ENCODE measurements at places on chromosomes 1 and 21.

GRCh38 chr1:100671601-100672000 is 47.9 kb upstream of the VCAM1 start:
- DNase-seq: no peak

GRCh38 chr21:31878831-31879230 is 6.0 kb downstream of the HUNK start:
- no peak for DNase-seq

DNA sequence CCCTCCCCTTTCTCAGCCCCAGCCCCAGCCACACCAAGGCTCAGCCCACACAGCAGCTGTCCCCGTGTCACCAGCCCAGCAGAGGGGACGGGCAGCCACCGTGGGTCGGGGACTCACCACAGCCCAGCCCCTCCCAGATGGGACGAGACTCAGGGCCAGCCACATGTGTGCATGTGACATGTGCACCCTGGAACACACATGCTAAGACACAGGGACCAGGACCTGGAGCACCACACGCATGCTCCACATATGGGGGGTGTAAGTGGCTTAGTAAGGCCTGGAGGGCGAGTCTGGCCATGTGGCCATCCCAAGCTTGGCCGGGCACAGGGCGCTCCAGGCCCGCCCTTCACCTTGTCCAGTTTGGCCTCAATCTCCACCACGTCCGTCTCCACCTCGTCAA is 4.0 kb downstream of the ACAP3 start:
- no peak for DNase-seq

DNA sequence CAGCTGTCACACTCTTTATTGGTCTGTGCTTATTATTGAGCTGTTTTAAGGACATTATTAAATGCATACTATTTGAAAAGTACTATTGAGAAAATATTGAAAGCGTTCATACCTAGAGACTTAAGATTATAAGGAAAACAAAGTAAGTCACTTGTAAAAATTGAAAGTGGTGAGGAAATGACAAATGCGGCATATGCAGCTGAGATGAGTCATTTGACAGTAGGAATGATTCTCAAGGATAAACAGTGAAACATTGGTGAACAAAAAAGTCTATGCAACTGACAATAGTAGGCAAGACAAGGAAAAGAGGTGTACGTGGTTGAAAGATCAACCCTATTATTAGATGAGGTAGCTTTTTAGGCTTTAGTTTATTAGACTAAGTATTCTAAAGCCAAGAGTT is 82.6 kb upstream of the MAP10 start:
- no peak for DNase-seq

DNA sequence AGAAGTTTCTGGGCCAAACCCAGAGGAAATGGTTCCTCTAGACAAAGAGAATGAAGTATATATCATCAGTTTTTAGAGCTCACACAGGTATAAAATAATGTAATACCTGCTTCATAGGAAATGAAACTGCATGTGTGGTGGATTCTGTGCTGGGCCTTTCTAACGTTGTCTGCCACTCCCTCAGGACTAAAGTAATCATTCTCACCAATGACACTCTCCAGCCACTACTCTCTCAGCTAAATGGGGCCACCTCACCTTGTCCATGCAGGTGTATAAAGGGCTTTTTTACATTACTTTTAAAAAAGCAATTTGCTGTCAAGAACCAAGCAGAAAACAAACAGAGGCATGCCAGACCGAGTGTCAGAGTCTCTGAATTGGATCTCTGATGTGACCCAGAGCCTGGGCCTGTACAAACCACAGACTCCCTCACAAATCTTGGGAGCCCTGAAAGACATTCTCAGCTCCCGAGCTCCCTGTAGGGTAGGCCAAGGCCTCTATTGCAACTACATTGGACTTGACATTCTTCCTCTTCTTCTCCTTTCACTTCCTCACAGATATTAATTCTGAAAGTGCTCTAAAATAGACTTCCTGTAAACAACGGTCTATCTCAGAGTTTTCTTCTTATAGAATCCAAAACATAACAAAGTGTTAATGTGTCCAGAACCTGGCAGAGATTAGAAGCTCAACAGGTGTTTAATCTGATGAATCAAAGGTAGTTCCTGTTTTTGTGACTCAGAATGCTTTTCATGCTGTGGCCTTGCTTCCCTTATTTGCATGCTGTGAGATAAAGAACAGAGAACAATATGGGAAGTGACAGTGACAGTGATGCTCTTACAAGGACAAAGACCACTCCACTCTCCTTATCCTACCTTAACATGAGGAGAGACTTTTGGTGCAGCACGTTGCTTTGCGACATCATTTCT is 8.6 kb downstream of the AIM2 start:
- no peak for DNase-seq

DNA sequence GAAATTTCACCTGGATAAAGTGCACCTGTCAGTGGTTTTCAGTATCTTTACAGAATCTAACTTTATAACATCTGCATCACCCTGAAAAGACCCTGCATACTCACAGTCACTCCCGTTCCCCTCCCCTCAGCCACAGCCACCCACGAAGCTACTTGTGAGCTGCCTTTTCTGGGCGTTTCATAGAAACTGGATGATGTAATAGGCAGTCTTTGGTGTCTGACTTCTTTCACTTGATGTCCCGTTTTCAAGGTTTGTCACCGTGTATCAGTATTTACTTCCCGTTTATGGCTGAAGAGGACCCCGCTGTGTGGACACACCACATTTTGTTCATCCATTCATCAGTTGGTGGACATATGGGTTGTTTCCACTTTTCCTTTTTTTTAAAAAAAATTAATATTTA is 47.8 kb upstream of the LRRC3 start:
- DNase-seq: no peak

DNA sequence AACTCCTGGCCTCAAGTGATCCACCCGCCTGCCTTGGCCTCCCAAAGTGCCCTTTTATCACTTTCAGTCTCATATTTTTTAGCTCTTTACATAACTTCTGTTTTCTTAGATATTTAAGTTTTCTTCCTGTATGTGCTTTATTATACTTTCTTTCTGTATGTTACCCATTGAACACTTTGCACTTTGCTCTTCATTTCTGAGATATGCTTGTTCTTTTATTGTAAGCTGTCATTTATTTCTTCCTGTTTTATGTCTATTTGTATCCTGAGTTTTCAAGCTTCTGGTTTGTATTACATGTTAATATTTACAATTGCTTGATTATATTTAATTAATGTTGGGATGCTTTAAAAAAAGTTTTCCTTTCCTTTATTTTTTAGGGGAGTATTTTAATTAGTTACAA is 35.7 kb downstream of the ZSCAN20 start:
- no peak for DNase-seq

DNA sequence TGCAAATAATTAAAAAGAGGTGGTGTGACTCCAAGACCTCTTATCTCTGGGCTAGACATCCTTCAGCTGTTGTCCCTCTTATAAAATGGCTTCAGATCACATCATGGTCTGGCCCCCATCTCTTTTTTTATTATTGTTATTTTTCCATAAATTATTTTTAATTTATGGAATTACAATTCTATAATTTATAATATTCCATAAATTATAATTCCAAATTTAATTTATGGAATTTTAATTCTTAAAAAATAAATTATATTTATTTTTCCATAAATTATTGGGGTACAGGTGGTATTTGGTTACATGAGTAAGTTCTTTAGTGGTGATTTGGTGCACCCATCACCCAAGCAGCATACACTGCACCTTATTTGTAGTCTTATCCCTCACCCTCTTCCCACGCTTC is 65.9 kb upstream of the GJA5 start:
- DNase-seq: no peak

- no peak for DNase-seq
Observed at GRCh38 chr1:213680677-213681325, 307.0 kb upstream of the PROX1 start.

GRCh38 chr21:44018813-44019567 is 6.9 kb downstream of the TRAPPC10 start:
- no peak for DNase-seq

Measured in stimulated activated CD8-positive, alpha-beta memory T cell treated with anti-CD3 and anti-CD28 coated beads, Interleukin-15, amount 100 ng/mL, for 1 hour (primary cell).